Stimulated activated CD4-positive, alpha-beta T cell treated with anti-CD3 and anti-CD28 coated beads, Interleukin-1b, Interleukin-23, amount 100 ng/mL, for 48 hours (primary cell): ENCODE measurements at places on chromosomes 1 and 21.

GRCh38 chr21:40902993-40903392, 56.0 kb upstream of the DSCAM start:
- DNase-seq, result no peak

DNA sequence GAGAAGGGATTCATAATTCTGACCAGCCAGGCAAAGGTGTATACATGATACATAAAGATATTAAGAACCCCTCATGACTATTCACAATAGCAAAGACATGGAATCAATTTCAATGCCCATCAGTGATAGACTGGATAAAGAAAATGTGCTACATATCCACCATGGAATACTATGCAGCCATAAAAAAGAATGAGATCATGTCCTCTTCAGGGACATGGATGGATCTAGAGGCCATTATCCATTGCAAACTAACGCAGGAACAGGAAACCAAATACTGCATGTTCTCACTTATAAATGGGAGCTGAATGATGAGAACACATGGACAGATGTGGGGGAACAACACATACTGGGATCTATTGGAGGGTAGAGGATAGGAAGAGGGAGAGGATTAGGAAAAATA, 21.4 kb downstream of the CR1L start:
- DNase-seq, result no peak

GRCh38 chr1:84390226-84390625, 8.1 kb upstream of the DNASE2B start:
- DNase-seq, result no peak

DNA sequence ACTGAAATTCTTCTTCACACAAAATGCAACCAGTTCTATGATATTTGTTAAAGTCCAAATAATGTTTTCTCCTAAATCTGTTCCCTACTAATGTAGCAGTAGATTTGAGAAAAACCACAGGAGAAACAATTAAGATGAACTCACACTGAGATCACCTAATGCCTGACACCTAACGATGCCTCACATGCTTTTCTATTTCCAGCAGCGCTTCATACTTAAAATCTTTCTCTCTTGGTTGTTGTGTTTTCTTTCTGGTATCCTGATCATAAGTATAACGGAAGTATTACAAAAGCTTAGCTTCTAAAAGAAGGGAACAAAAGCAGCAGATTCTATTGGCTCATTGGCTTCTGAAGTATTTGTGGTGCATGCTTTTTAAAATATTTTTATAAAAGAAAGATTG, 267.2 kb upstream of the SGIP1 start:
- no peak for DNase-seq

DNA sequence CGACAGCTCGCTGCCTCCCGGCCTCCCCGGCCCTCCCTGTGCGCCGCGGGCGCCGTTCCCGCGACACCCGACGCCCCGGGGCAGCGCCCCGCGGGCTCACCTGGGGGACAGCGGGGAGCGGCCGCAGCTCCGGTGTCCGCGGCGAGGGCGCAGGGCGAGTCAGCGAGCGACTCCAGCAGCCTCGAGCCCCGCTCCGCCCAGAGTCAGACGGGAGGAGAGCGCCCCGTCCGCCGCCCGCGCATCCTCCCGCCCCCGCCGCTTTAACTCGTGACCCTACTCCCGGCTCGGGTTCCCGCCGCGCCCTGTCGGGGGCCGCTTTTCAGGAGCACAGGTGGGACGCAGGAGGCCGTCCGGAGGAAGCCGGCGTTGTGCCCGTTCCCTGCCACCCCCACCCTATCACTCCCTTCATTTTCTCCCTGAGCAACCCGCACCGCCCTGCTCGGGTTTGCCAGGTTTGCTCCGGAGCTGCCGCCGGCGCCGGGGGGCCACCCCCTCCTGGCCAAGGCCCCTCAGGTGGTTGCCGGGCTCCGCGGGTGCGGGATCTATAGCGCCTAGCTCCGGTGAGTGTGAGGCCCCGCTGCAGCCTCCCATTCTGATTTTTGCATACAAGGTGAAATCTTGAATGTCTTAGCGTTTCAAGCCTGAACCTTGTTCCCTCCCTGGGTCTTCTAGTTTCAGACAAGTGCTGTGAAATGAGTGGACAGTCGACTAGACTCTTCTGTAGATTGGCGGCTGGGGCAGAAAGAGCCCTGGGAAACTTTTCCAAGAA, at the start of gene MCOLN3:
Gene MCOLN3, minus strand, starts transcription at position 205 of the 769 bp plus-strand sequence. CDS start 3,140 bp downstream, outside the sequence.
- DNase-seq, result peak; percentile 11

GRCh38 chr1:160834945-160835565, 27.6 kb downstream of the CD244 start:
- no peak for DNase-seq

DNA sequence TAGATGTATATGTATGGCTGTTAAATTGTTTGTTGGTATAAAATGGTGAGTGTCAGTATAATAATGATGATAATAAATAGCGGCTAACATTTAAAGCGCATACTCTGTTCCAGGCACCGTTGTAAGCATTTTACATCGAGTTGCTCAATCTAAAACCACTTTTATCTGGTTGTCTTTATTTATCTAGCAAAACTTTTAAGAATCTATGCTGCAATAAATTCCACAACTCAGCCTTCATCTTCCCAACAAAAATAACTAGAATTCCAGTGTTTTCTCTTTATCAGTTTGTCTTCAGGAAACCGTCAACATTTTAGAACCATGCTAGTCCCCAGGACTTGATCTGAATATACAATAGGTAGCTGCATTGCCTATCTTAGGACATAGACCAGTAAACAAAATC, 19.3 kb upstream of the SLC16A1 start:
- no peak for DNase-seq

- DNase-seq, result no peak
These were observed 24.5 kb downstream of the RAB7B start for GRCh38 chr1:205978676-205979075.

- DNase-seq, result no peak
These were observed 3.9 kb upstream of the ACKR1 start for GRCh38 chr1:159200769-159201168.

GRCh38 chr1:37878071-37878470, 18.7 kb upstream of the MTF1 start:
- DNase-seq, result no peak

DNA sequence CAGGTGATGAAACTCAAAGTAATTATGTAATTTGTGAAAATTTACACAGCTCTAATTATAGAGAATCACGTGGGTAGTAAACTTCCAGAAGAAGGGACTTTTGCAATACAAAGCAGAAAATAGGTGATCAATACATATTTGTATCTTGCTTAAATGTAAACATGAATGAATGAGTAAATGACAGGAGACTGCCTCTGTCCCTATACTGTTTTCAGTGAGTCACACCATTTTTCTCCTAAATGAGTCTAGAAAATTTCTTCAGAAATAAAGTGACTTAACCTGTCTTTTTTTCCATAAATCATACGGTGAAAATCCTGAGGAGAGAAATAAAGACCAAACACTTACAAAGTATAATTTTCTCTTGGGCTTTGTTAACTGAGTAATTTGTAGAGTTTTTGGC, 11.9 kb downstream of the RAP1A start:
- no peak for DNase-seq

- DNase-seq, result no peak
These were observed 25.4 kb downstream of the FMN2 start for GRCh38 chr1:240116831-240117769.

DNA sequence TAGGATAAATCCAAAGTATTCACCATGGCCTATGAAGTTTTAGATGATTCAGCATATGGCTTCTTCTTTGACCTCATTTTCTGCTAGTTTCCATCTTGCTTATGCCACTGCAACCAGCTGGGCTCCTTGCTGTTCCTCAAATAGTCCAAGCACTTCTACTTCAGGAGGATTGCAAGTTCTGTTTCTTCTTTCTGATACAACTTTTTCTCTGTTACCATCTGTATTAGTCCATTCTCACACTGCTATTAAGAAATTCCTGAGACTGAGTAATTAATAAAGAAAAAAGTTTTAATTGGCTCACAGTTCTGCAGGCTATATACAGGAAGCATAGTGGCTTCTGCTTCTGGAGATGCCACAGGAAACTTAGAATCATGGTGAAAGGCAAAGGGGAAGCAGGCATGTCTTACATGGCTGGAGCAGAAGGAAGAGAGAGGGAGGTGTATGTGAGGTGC, 20.3 kb downstream of the PTGS2 start:
- DNase-seq, result no peak

GRCh38 chr1:202964791-202965410, 2.2 kb downstream of the CYB5R1 start:
- no peak for DNase-seq

- DNase-seq, result no peak
These were observed 354.6 kb upstream of the ADGRL2 start for GRCh38 chr1:81446000-81446669.

- no peak for DNase-seq
These were observed 2.2 kb downstream of the CSF1 start for GRCh38 chr1:109912873-109913272.

DNA sequence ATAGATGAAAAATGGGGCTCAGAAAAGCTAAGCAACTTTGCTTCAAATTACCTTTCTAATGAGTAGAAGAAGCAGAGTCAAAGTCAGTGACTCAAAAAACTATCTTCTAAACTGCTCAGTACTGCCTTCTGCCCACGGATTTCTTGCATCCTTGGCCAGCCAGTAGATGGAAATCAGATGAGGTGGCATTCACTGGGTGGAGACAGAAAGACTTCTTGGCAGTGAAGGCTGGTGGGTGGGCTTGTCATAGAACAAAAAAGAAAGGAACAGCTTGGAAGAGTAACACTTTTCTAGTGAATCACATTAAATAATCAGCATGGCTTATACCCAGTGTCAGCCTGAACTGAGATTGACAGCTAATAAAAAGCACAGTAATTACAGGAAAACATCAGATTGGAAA, 170.7 kb downstream of the ST6GALNAC5 start:
- peak; percentile 2 for DNase-seq

DNA sequence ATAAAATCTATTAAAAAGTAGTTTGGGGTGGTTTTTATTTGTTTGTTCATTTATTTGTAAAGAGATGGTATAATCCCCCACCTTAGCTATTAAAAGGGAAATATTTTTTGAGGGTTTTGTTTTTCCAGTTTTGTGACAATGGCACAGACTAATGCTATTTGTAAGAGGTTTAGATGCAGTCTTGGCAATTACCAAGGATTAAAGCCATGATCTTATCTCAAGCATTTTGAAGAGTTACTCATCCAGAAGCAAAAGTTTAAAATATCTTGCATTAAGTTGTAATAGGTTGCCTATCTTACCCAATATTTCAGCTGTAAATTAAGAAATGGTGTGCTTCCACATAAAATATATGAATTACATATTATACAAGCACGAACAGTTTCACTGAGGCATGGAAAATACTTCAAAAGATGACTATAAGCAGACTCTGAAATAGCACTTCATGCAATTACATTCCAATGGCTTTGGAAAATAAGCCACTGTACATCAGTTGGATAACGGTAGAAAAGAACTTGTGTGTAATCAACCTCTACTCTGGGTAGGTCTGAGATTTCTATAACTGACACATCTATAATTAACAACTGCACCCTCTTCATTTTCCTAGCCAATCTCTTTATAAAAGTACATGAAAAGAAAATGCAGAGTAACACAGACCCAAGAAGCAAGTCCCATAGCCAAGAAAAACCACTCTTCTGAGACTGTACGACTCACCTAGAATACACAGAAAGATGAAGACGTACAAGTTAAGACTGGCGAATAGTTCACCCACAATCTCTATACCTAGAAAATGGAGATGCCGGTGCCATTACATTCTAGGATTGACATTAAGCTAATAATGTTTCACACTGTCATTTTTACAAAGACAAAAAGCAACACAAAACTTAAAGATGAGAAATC, 95.2 kb downstream of the PTPN14 start:
- DNase-seq, result no peak

- no peak for DNase-seq
These were observed 149.2 kb downstream of the ACTL8 start for GRCh38 chr1:17904290-17904689.

DNA sequence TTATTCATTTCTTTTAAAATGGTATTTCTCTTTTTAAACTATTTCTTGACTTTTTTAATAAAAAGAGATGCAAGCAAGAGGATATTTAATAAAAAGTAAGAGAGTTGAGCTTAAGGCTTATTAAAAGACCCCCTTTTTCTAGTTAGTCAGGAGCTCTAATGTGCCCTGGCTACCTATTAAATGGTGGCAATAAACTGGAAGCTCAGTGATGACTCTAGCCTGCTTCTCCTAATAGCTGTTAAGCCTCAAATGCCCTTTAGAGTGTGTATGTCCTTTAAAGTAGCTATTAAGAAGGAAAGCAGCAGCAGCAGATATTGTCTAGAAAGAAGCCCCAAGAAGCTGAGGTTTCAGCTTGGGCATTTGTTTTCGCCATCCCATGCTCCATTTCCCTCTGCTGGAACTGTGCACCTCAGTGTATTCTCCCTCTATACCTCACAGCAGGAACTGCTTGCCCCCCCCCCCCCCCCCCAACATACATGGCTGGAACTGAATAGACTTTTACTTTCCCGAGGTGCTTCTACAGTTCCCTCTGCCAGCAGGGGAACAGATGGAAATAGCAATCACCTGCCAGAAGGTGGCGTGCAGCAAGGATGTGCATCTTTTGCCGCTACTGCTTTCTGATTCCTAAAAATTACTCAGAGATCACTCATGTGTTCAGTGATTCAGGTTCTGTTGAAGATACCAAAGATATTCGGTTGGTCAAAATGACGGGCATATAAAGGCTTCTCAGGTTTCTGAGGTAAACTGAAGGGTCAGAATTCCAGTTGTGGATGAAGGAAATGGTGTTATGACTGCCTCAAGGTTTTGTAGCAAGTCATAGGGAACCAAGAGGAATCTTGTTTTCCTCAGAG, 2.5 kb downstream of the RGS4 start:
- DNase-seq, result peak; percentile 40

- no peak for DNase-seq
These were observed 1.9 kb downstream of the PUM1 start for GRCh38 chr1:31063631-31064030.

- no peak for DNase-seq
These were observed 678 bp downstream of the MCM3AP start for GRCh38 chr21:46284733-46285132.

GRCh38 chr1:1517973-1518620, 6.1 kb downstream of the ATAD3A start:
- DNase-seq, result no peak

DNA sequence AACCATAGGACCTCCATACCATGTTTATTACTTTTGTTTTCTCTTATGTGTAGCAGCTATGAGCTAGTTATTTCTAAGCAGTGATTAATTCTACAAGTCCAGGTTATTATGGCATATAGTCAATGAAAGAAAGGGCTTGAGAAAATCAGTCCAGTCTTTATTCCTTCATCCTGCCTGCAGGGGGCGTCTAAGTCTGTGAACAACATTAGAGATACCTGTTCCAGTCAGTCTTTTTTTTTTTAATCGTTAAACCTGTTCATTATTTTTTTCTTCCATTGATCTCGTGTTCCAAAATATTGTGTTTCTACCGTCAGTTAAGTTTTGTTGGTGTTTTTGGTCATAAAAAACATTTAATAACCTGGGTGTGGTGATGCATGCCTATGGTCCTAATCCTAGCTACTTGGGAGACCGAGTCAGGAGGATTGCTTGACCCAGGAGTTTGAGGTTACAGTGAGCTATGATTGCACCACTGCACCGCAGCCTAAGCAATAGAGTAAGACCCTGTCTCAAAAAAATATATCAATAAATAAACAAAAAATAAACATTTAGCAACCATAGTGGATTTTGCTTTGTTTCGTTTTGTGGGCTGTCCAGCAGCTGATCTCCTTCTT, 29.4 kb upstream of the CD2 start:
- DNase-seq, result peak; percentile 80
